Activated T-cell treated with anti-CD3 and anti-CD28 coated beads, Interleukin-2, amount 50 U/mL, for 4 hours (primary cell): ENCODE measurements at places on chromosomes 6 and 20.

GRCh38 chr6:158337332-158337731 is 25.1 kb downstream of the TULP4 start:
- DNase-seq: no peak

- no peak for DNase-seq
These were observed 294.0 kb downstream of the SOX4 start for GRCh38 chr6:21887231-21888185.

GRCh38 chr20:25047766-25048165 is 10.2 kb downstream of the ACSS1 start:
- DNase-seq: no peak

DNA sequence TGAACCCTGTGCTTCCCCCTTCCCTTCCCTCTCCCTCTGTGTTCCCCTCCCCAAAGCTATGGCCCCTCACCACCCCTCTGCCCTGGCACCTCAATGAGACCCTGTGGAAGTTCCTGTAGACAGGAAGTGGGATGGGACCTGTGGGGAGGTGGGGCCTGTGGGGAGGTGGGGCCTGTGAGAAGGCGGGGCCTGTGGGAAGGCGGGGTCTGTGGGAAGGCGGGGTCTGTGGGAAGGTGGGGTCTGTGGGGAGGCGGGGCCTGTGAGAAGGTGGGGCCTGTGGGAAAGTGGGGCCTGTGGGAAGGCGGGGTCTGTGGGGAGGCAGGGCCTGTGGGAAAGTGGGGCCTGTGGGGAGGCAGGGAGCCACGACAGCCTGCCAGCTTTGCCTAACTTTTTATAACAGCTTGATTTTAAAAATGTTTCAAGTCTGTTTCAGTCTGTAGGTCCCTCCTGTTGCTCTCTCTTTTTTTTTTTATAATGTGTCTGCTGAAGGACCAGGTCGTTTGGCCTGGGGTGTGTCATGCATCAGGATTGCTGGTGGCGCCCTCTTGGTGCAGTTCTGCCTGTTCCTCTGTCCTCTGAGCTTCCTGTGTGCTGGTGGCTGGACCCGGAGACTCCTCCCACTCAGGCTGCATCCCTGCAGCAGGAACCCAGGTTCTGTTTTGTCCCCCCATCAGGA is 70.5 kb upstream of the SLCO4A1 start:
- DNase-seq: no peak
